ENCODE measurements at places on chromosomes 3 and 15.

GRCh38 chr3:40465456-40465855 is 8.3 kb downstream of the RPL14 start:
- DNase-seq, result no peak

DNA sequence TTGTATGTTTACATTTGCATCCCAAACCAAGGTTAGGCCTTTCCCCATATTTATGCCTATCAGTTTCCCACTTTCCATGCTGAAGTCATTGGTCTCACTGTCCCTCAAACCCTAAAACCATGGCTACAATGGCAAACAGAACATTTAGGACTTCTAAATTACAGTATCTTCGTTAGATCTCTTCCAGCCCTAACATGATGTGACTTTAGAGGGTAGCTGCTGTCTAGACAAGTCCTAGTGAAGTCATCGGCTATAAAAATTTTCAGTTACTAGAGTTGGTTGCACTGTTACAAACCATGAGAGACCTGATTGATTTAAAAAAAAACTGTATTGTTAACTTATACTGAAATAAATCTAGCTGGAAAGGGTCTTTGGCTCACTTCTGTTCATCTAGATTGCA is 54.6 kb downstream of the TM4SF4 start:
- DNase-seq, result no peak

DNA sequence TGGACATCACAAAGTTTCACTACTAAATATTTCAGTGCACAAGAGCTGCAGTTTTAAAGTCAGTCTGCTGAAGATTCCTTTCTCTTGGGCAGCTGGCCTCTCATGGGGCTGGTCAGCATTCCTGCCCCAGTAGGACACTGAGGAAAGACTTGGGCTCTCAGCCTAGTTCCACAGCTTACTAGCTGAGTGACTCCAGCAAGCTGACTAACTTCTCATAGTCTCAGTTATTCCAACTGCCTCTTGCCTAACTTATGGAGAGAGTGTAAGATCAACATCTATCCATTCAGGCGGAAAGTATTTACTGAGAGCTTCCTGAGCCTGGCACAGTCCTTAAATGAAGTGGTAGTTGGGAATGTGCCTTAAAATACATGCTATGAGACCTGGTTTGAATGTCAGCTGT is 27.0 kb downstream of the TM4SF4 start:
- DNase-seq, result no peak

DNA sequence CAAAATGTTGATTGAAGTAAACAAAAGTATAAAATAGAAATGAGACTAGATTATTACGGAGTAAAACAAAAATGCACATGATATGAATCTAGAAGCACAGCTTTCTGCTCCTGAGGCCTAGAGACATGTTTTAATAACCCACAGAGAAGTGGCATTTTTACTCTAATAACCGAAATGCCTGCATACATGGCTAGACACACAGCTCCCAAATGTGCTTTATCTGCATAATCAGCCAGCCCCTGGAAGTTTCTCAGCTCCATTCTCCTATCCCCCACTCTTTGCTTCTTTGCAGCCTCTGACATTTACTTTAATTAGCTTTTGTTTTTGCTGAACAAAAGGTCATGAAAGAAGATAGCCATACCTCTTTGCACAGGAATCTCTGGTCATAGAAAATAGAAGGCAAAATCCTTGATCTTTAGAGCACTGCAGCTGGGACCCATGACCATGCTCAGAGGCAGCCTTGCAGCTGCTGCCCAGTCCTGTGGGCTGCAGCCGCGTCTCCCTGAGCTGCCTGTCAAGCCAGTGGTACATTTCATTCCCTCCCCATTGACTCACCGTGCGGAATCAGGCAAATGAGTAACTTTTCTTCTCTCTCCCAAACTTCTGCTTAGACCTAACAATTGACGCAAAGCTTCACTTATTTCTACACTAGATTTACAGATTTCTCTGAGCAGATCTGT is at the start of gene VEPH1:
VEPH1 (minus strand) TSS at position 501 of the 680 bp plus-strand sequence. CDS start 8,067 bp downstream, outside the sequence.
- no peak for DNase-seq

DNA sequence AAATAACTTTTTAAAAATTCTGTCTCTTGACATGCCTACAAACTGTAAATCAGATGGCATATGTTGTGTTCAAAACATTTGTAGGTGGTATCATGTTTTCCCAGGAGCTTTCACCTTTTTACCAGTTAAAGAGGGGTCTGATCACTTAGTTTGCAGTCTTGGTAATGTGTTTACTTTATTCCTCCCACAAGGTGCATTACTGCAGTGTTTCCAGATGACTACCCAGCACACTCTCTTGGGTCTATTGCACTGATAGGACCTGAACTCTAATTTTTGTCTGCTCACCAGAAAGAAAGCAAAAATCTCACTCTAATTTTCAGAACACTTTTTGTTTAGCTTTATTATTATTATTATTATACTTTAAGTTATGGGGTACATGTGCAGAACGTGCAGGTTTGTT is 734.1 kb downstream of the GBE1 start:
- DNase-seq, result no peak

DNA sequence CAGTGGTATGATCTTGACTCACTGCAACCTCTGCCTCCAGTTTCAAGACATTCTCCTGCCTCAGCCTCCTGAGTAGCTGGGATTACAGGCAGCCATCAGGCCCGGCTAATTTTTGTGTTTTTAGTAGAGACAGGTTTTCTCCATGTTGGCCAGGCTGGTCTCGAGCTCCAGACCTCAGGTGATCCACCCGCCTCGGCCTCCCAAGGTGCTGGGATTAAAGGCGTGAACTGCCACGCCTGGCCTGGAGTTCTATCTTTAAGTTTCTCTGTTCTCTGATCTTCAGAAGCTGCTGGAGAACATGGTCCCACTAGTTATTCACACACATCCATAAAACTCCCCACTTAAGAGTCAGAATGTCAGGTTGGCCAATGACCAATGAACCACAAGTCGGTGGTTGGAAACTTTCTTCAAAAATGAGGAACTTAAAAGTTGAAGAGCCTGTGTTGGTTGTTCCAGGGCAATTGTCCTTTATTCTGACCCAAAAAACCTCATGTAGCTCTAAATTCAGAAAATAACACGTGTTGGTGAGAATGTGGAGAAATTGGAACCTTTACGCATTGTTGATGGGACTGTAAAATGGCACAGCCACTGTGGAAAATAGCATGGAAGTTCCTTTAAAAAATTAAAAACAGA is 55.9 kb upstream of the PIK3CB start:
- DNase-seq, result no peak

DNA sequence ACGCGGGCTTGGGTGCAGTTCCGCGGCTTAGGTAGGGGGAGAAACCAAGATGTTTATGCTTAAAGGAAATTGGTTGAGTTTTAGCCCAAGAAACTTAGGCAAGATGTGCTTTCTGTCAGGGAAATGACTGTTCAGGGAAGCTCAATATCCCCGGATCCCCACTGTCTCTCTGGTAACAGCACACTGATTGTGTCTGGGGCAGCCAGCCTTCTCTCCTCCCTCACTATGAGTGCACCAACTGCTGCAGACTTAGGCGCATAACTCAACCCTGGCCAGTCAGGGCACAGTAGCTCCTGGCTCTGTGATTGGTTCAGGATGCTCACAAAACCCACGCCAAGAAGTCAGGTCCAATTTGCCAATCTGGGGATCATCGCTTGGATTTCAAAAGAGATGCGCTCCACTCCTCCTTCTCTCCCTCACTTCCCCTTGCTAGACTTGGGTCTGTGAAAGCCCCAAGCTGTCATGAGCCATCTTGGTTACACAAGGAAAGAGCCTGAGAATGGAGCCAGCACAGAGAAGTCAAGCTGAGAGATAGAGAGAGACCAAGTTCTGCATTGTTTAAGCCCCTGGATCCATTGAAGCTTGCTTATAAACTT is 42.5 kb upstream of the CACNA2D3 start:
- DNase-seq, result no peak

DNA sequence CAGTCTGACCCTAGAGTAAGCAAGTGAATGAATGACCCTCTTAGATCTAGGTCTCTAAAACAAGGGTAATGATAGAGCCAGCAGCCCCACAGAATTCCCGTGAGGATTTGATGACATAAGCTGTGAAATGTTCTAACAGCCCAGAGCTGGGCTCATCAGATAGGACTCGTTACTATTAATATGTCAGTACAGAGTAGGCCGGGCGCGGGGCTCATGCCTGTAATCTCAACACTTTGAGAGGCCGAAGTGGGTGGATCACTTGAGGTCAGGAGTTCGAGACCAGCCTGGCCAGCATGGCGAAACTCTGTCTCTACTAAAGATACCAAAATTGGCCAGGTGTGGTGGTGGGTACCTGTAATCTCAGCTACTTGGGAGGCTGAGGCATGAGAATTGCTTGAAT is 190.3 kb downstream of the FEZF2 start:
- no peak for DNase-seq
